T-cell (primary cell): ENCODE measurements at places on chromosomes 12 and 14. TPM values are rescaled to one million over a fixed set of nuclear protein-coding genes. Genes with fewer than 3 reads are reported as not detected.
A peak's percentile ranks its signal among the peaks of the same experiment; 100 is the strongest.

GARIN6 gene
- not detected for total RNA-seq

DNA sequence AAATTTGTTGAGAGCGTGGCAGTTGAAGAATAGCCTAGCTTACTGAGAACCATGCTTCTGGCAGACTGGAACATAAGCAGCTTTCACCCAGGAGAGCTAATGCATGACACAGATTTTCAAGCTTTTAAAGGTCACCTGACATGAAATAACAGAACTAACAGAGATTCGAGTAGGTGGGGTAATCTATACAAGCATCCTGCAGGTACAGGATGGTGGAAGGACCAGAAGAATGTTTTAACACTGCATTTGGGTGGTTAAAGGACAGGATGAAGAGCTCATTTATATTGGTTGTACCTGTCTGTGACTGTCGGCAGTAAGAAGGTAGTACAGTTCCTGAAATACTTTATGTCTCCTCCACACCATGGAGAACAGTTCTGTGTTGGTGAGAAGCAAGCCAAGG is 8.9 kb downstream of the PELI2 start:
- no peaks in the 10 kb centered on the region for H3K36me3 ChIP-seq
- no peaks in the 10 kb centered on the region for H3K27me3 ChIP-seq
- H3K4me1 ChIP-seq: no peaks in the 10 kb centered on the region
- H3K4me3 ChIP-seq: no peak overlapping the region
- no peak overlapping the region for H3K27ac ChIP-seq
- DNase-seq: no peak

GRCh38 chr12:108313606-108314351 is 25.3 kb downstream of the CMKLR1 start:
- peaks cover 27% of the 10 kb centered on the region for H3K4me1 ChIP-seq
- no peak for DNase-seq
- no peak overlapping the region for H3K4me3 ChIP-seq

SLC10A1 gene
- total RNA-seq: not detected

GRCh38 chr12:20128928-20129327 is 239.4 kb upstream of the PDE3A start:
- H3K27me3 ChIP-seq: no peaks in the 10 kb centered on the region
- no peaks in the 10 kb centered on the region for H3K4me1 ChIP-seq
- no peaks in the 10 kb centered on the region for H3K36me3 ChIP-seq
- DNase-seq: no peak
- H3K4me3 ChIP-seq: no peak overlapping the region

GRCh38 chr12:57181561-57182155 is 34.2 kb upstream of the LRP1-AS start:
- H3K27me3 ChIP-seq: peaks cover 3% of the 10 kb centered on the region
- no peak overlapping the region for H3K4me3 ChIP-seq
- H3K4me1 ChIP-seq: no peaks in the 10 kb centered on the region
- no peak overlapping the region for H3K27ac ChIP-seq
- no peak for DNase-seq

CIROP gene
- total RNA-seq: not detected

DNA sequence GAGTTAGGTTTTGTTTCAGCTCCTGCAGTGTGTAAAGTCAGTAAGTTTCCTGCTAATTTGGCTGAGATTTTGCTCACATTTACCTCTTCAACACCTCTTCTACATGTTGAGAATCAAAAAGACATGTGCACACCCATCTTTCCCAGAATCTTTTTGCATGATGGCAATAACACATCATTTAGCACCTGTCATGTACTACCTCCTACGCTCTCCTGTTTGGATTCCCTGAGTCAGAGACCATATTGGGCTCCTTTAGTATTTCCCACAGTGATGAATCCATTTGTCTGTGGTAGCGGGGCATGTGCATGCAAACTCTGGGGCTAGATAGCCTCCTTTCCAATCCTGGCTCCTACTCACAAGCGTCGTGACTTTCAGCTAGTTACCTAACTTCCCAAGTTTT is 20.1 kb downstream of the PLBD1 start:
- H3K36me3 ChIP-seq: no peaks in the 10 kb centered on the region
- H3K27me3 ChIP-seq: no peaks in the 10 kb centered on the region
- H3K4me1 ChIP-seq: no peaks in the 10 kb centered on the region
- no peak for DNase-seq
- no peak overlapping the region for H3K4me3 ChIP-seq

SCAF11 gene
- total RNA-seq: 149 TPM

DNA sequence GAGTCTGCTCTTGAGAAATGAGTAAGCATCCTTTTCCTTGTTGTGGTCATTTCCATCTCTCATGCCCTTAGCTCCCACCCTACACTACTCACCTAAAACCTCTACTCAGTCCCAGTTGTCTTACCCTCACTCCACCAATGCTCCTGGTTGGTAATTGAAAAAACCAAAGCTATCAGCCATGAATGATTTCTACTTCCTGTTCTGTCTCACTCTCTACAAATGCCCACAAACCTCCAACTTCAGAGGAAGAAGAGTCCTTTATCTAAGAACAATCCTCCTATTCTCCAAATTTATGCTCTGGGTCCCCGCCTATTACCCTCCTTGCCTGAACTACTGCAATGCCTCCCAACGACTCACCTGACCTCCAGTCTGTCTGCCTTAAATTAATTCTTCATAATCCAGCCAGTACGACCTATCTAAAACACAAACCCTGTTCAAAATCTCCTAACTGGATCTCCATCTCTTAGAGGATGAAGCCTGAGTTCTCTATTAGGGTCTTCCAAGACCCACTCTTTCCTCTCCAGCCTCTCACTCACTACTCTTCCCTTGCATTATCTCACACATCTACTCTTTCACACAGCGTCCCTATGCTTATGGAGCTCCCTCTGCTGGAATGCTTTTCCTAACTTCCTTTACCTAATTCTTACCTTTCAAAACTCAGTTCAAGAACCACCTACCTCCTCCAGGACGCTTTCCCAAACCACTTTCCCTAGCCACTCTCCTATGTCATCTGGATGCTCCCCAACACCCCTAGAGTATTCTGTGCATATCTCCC is 2.2 kb downstream of the DHRS1 start:
- H3K27ac ChIP-seq: peak overlapping the region; percentile 75
- H3K4me1 ChIP-seq: peaks cover 32% of the 10 kb centered on the region
- no peak for DNase-seq
- no peak overlapping the region for H3K4me3 ChIP-seq

IFI27 gene
- total RNA-seq: 1.6 TPM

CAPZA3 gene
- total RNA-seq: not detected

HOXC9 gene
- not detected for total RNA-seq

GRCh38 chr12:62603811-62604098 is 137.1 kb downstream of the MON2 start:
- H3K27ac ChIP-seq: peak overlapping the region; percentile 100
- DNase-seq: no peak
- peak overlapping the region; percentile 94 for H3K4me3 ChIP-seq
- no peaks in the 10 kb centered on the region for H3K36me3 ChIP-seq
- H3K4me1 ChIP-seq: peaks cover 11% of the 10 kb centered on the region
- H3K27me3 ChIP-seq: no peaks in the 10 kb centered on the region

DNA sequence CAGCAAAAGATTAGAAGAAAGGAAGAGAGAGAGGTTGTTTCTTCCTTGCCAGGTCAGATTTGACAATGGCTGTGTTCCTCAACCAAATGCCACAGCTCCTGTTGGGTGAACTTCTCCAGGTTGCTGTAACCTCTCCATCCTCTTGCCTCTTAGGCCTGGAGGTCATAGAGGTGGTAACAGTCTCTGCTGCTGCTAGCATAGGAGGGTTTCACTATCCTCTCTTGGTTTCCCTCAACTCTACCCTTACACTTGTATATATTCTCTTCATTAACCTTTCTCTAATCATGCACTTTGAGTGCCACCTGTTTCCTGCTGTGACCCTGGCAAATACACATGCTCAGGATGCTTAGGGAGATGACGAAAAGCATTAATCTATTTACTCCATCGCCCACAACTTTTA is 67.7 kb upstream of the HIF1A start:
- no peak overlapping the region for H3K4me3 ChIP-seq
- H3K27me3 ChIP-seq: no peaks in the 10 kb centered on the region
- no peaks in the 10 kb centered on the region for H3K4me1 ChIP-seq
- H3K36me3 ChIP-seq: no peaks in the 10 kb centered on the region
- DNase-seq: no peak

DNA sequence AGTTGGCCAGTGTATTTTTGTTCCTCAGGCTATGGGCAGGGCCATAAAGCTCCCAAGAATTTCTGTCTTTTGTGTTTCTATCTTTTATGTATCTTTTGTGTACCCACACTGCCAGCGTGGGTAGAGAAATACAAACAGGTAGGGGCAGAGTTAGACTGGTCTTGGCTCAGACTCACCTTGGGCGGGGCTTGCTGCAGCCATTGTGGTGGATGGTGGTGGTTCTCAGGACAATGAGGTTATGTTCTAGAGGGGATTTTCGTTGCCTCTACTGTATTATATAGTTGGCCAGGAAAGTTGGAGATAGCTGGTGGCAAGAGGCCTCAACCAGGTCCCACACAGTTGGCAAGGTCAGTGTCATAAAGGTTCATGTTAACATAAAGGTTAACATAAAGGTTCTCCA is 977.5 kb upstream of the LRFN5 start:
- H3K4me1 ChIP-seq: no peaks in the 10 kb centered on the region
- H3K27ac ChIP-seq: no peak overlapping the region
- no peak for DNase-seq
- H3K36me3 ChIP-seq: no peaks in the 10 kb centered on the region

CALCOCO1 gene
- 162 TPM for total RNA-seq

DNA sequence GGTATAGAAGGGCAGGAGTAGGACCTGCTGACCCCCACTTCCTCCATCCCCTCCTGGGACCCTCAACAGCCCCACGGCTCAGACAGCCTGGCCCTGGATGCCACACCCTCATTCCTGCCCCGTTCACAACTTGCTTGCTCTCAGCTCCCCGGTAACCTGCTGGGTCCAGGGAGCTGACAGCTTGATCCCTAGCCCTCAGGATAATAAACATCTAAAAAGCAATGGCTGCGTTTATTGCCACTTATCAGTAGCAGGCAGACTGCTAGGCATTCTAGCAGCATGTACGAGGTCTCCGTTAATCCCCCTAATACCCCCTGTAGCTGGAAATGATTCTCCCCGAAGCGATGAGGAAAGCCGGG is 24.3 kb upstream of the RPLP0 start:
- H3K4me3 ChIP-seq: no peak overlapping the region
- H3K4me1 ChIP-seq: peaks cover 58% of the 10 kb centered on the region
- H3K27me3 ChIP-seq: no peaks in the 10 kb centered on the region
- H3K36me3 ChIP-seq: peaks cover 32% of the 10 kb centered on the region
- no peak for DNase-seq

GRCh38 chr14:96421236-96421635 is 29.3 kb downstream of the AK7 start:
- H3K36me3 ChIP-seq: no peaks in the 10 kb centered on the region
- no peak for DNase-seq
- peaks cover 9% of the 10 kb centered on the region for H3K27me3 ChIP-seq
- H3K4me1 ChIP-seq: peaks cover 3% of the 10 kb centered on the region
- no peak overlapping the region for H3K27ac ChIP-seq

RIPK3 gene
- total RNA-seq: 68.3 TPM

GRCh38 chr14:64817631-64818030 is 62.1 kb downstream of the SPTB start:
- DNase-seq: no peak
- no peaks in the 10 kb centered on the region for H3K4me1 ChIP-seq
- no peak overlapping the region for H3K27ac ChIP-seq
- H3K4me3 ChIP-seq: no peak overlapping the region

DNA sequence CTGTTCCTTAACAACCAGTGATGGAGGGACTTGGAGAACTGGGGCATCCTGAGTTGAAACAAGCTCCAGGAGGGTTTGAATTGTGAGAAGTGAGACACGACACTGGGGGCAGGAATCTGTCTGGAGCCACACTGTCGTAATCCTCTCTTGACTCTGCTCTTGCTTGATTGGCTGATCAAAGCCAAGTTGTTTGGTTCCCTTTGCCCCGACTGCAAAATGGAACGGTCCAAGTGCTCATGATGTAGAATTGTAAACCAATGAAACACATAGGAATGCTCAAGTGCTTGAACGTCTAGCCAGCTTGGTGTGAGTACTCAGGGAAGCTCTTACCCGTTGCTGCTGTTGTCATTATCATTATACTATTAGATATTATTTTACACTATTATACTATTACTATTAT is 98.1 kb downstream of the TMEM132C start:
- H3K4me3 ChIP-seq: no peak overlapping the region
- H3K27me3 ChIP-seq: no peaks in the 10 kb centered on the region
- H3K4me1 ChIP-seq: peaks cover 5% of the 10 kb centered on the region

GRCh38 chr14:72884386-72884785 is 9.5 kb downstream of the DPF3 start:
- H3K36me3 ChIP-seq: no peaks in the 10 kb centered on the region
- no peak overlapping the region for H3K4me3 ChIP-seq
- H3K27me3 ChIP-seq: no peaks in the 10 kb centered on the region
- H3K27ac ChIP-seq: no peak overlapping the region

CCDC88C gene
- total RNA-seq: 275 TPM

CLEC9A gene
- 0.61 TPM for total RNA-seq

DNA sequence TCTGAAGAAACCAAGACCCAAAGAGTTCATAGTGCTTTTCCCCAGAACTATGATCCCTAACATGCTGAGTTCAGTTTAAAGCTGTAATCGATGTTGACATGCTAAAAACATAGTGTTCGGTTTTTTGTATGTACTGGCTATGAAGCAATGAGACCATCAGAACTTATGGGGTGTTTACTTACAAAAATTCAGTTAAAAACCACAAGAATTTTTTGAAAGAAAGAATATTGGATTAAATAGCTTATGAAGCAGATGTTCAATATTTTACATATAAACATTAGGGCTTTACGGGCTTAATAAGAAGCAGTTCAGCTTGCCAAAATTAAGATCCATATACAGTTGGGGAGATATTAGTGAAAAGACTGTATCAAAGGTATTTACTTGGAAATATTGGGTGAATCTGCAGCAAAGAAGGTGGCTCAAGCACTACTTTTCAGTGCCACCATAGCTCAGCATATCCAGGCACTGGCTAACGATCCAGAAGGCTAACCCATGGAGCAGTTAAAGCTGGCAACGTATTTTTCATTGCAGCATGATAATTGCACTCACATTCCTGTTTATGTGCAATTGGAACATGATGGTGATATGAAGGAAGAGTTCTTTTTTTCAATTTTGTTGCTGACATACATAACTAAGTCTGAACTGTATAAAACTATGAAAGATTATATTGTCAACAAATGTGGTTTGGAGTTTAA is 125.9 kb downstream of the EFCAB11 start:
- no peak overlapping the region for H3K27ac ChIP-seq
- no peak overlapping the region for H3K4me3 ChIP-seq
- DNase-seq: no peak
- H3K27me3 ChIP-seq: no peaks in the 10 kb centered on the region
- no peaks in the 10 kb centered on the region for H3K4me1 ChIP-seq

DNA sequence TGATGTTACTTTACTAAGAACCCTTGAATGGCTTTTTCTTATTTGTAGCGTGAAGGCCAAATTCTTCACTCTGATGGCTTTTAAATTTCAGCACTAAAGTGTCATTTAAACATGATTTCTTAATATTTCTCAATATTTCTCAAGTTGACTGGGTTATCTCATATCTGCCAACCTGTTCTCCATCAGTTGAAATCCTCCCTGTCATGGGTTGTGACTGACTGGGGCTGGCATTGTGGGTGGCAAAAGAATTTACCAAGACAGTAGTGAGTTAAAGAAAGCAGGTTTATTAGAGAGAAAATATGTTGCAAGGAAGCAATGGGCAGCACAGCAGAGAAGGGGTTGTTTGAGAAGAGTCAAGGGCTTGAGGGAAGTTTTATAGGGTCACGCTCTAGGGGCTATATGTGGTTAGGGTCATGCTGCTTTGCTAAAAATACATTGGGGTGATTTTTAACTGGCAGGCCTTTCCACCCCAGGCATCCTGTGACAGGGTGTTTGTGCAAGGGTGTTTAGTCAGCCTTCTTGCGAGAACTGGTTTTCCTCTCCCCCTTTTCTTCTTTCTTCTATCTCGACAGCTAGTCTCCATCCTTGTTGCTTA is 232.8 kb upstream of the SEL1L start:
- H3K4me3 ChIP-seq: no peak overlapping the region
- no peaks in the 10 kb centered on the region for H3K36me3 ChIP-seq
- DNase-seq: no peak
- no peak overlapping the region for H3K27ac ChIP-seq

SLC5A8 gene
- total RNA-seq: not detected
